ENCODE measurements at places on chromosomes 6 and 20.

DNA sequence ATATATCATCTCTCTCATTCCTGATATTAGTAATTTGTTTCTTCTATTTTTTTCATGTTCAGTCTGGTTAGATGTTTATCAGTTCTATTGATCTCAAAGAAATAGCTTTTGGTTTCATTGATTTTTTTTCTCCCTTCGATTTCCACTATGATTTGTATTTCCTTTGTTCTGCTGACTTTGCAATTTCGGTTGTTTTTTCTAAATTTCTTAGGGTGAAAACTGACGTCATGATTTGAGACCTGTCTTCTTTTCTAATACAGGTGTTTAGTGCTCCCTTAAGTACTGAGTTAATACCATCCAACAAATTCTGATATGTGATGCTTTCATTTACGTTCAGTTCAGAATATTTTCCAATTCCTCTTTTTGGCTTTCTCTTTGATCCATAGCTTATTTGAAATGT lies 25.2 kb downstream of the STX7 start:
- no peak for DNase-seq

GRCh38 chr20:44596876-44597275 lies 14.5 kb downstream of the PKIG start:
- no peak for DNase-seq

DNA sequence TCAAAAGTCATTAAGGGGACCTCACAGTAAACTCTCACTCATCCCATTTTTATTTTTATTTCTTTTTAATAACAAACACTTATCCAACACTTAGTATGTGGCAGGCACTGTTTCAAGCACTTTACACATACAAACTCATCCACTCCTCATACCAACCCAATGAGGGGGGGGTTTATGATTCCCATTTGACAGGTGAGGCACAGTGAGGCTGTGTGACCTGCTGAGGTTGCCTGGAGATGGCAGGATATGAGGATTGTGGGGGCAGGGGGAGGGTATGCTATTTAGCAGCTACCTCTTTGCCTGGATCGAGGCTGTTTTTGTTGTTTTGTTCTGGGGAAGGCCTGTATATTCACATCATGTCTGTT lies 219.8 kb downstream of the KIF16B start:
- no peak for DNase-seq

DNA sequence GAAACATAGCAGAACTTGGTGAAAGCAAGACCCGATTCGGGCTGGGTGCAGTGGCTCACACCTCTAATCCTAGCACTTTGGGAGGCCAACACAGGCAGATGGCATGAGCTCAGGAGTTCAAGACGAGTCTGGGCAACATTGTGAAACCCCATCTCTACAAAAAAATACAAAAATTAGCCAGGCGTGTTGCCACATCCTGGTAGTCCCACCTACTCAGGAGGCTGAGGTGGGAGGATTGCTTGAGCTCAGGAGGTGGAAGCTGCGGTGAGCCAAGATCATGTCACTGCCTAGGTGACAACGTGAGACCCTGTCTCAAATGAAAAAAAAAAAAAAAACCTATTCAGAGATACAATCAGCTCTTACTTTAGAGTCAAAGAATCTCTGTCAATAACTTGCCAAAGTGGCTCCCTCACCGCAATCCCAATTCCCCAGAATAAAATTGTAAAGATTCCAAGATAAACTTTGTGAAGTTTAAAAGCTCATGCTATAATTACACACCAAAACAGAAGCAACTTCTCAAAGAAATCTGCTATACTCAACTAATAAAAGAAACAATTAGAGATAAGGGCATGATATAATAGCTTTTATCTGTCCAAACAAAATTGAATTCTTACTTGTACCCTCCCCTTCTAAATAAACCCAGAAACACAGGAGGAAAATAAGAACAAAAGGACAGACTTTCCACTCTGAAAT lies 33.6 kb downstream of the CDK19 start:
- no peak for DNase-seq

- no peak for DNase-seq
Measured at GRCh38 chr20:63895202-63895951, 451 bp downstream of the DNAJC5 start.

All from NCI-H1105 treated with DMSO at 0.1 percent for 48 hours (cell line).